ENCODE measurements at places on chromosomes 6 and 20. TPM values are rescaled to one million over a fixed set of nuclear protein-coding genes. Genes with fewer than 3 reads are reported as not detected.

Gene GPSM3
- 289 TPM for total RNA-seq

GRCh38 chr6:20946890-20947289 is 412.6 kb downstream of the CDKAL1 start:
- peaks cover 4% of the 10 kb centered on the region for H3K4me1 ChIP-seq
- peaks cover 10% of the 10 kb centered on the region for H3K36me3 ChIP-seq
- no peaks in the 10 kb centered on the region for H3K27me3 ChIP-seq
- DNase-seq, result no peak
- no peak overlapping the region for H3K27ac ChIP-seq

Gene NFKBIL1
- total RNA-seq, result 22.8 TPM

- no peak overlapping the region for H3K27ac ChIP-seq
- H3K4me3 ChIP-seq, result no peak overlapping the region
- DNase-seq, result no peak
- H3K27me3 ChIP-seq, result peaks cover 5% of the 10 kb centered on the region
- H3K4me1 ChIP-seq, result no peaks in the 10 kb centered on the region
Observed at GRCh38 chr6:7939864-7940228, 29.3 kb upstream of the TXNDC5 start.

GRCh38 chr6:2429460-2429859 is 184.1 kb upstream of the GMDS start:
- DNase-seq, result no peak
- H3K4me3 ChIP-seq, result no peak overlapping the region
- no peaks in the 10 kb centered on the region for H3K27me3 ChIP-seq
- no peak overlapping the region for H3K27ac ChIP-seq

DNA sequence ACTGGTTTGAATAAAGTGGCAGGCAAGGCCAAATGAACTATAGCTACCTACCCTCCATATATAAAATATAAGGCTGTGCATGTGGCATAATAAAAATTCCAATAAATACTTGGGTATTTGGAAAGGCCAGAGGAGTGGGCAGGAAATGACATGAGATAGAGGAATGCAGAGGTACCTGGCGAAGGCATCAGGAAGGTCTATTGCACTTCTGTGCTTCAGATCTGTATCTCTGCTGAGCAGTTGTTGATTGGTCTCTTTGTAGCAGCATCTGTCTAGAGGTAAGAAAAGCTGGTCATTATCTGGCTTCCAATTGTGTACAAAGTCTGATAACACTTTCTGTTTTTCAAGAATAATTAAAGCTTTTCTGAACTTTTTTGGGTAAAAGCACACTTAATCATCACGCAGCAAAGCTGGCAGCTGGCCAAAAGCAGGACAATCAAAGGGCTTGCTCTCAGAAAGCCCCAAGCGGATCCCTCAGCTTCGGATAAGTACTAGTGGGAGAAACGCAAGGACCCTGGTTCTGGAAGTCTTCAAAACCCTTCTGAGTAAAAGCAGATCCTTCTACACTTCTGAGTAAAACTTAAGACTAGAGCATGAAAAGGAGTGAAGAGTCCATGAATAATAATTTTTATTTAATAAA is 120.1 kb upstream of the TCF21 start:
- no peak for DNase-seq
- peaks cover 14% of the 10 kb centered on the region for H3K27me3 ChIP-seq
- H3K4me3 ChIP-seq, result no peak overlapping the region
- no peaks in the 10 kb centered on the region for H3K4me1 ChIP-seq
- no peaks in the 10 kb centered on the region for H3K36me3 ChIP-seq

Gene RBM24
- total RNA-seq, result not detected

- no peak for DNase-seq
- no peak overlapping the region for H3K4me3 ChIP-seq
- H3K27ac ChIP-seq, result no peak overlapping the region
- H3K36me3 ChIP-seq, result no peaks in the 10 kb centered on the region
- no peaks in the 10 kb centered on the region for H3K4me1 ChIP-seq
Observed at GRCh38 chr6:162699961-162700360, 27.6 kb downstream of the PRKN start.

GRCh38 chr6:116338943-116339342 is 31.8 kb upstream of the DSE start:
- no peaks in the 10 kb centered on the region for H3K36me3 ChIP-seq
- no peaks in the 10 kb centered on the region for H3K4me1 ChIP-seq
- no peak overlapping the region for H3K4me3 ChIP-seq
- DNase-seq, result no peak
- peaks cover 5% of the 10 kb centered on the region for H3K27me3 ChIP-seq

Gene GSTA2
- not detected for total RNA-seq

GRCh38 chr6:20319520-20320357 is 81.9 kb upstream of the E2F3 start:
- H3K36me3 ChIP-seq, result peaks cover 11% of the 10 kb centered on the region
- H3K4me1 ChIP-seq, result peaks cover 21% of the 10 kb centered on the region
- H3K27ac ChIP-seq, result peak overlapping the region; percentile 99
- peaks cover 4% of the 10 kb centered on the region for H3K27me3 ChIP-seq
- peak overlapping the region; percentile 81 for H3K4me3 ChIP-seq

DNA sequence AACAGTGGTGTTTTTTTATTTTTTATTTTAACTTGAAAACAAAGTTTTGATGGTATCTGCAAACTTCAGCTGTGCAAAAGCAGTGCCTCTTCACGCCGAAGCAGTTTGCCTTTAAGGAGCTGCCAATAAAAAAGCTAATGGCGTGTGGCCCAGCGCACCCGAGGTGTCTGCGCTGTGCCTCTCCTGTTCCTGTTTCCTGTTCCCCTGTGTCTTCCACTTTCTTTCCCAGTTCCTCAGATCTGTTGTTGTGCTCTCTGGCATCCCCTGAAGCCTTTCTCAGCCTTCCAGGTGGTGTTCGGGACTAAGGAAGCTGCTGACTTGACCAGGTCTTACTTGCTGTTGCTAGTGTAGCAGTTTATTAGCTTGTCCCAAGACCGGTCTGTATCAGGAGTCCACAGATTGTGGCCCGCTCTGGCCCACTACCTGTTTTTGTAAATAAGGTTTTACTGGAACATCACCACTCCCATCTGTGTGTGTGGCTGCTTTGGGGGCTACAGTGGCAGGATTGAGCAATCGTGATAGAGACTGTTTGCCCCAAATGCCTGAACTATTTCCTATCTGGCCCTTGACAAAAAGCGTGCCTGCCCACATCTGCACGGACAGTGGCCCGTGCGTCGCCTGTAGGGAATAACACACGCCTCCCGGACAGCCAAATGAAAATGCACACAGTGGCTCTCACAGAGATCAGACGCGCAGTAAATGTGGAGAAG is 178.3 kb downstream of the TMEM242 start:
- no peak for DNase-seq
- no peak overlapping the region for H3K4me3 ChIP-seq
- peaks cover 17% of the 10 kb centered on the region for H3K4me1 ChIP-seq

DNA sequence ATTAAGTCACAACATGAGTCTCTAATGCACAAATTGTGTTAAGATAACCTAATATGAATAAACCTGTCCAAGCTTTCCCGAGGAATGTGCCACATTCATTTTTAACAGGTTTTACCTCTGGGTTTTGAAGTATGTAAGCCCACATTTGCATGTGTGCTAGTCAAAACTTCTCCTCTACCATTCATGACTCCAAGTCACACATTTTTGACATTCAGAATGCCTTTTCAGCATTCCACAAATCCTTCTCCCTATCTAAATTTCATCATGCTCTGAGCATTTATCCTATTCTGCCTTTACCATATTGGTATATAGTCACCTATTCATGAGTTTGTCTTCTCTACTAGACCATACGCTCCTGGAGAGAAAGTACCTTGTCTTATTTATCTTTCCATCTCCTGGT is 56.5 kb downstream of the ADGRF5 start:
- no peak for DNase-seq
- no peaks in the 10 kb centered on the region for H3K4me1 ChIP-seq
- no peak overlapping the region for H3K4me3 ChIP-seq
- no peak overlapping the region for H3K27ac ChIP-seq

DNA sequence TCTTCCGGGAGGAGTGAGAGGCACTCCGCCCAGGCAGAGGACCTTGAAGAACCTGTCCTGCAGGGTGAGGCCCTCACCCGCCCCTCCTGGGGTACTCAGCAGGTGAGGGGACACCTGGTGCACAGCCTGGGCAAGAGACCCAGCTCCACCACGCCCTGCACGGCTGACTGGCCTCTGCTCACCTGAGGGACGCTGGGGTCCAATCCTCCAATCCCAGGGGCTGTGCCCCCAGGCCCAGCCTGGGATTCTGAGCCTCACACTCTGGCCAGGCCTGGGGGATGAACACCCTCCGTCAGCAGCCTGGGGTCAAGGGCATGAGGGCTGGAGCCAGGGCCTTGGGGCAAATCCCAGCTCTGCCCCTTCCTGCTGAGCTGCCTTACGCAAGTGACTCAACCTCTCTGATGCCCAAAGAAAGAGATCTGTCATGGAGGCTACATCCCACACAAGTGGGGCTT is 149.9 kb upstream of the PTPN1 start:
- no peak overlapping the region for H3K4me3 ChIP-seq
- H3K27ac ChIP-seq, result no peak overlapping the region
- H3K27me3 ChIP-seq, result peaks cover 11% of the 10 kb centered on the region
- no peaks in the 10 kb centered on the region for H3K4me1 ChIP-seq
- no peaks in the 10 kb centered on the region for H3K36me3 ChIP-seq

Gene WFDC10B
- total RNA-seq, result not detected

Gene SNX9
- 39.8 TPM for total RNA-seq

- H3K4me1 ChIP-seq, result no peaks in the 10 kb centered on the region
- no peak overlapping the region for H3K4me3 ChIP-seq
- H3K36me3 ChIP-seq, result no peaks in the 10 kb centered on the region
- DNase-seq, result no peak
Observed at GRCh38 chr20:50721881-50722281, 9.5 kb upstream of the PARD6B start.

GRCh38 chr20:57413986-57414385 is 22.8 kb downstream of the RBM38 start:
- H3K4me3 ChIP-seq, result no peak overlapping the region
- H3K27ac ChIP-seq, result no peak overlapping the region
- peaks cover 14% of the 10 kb centered on the region for H3K36me3 ChIP-seq
- peaks cover 20% of the 10 kb centered on the region for H3K4me1 ChIP-seq
- H3K27me3 ChIP-seq, result peaks cover 11% of the 10 kb centered on the region
